ENCODE measurements at places on chromosomes 2 and 18.

GRCh38 chr2:174180165-174180724 is 68.1 kb downstream of the OLA1 start:
- no peak for DNase-seq

DNA sequence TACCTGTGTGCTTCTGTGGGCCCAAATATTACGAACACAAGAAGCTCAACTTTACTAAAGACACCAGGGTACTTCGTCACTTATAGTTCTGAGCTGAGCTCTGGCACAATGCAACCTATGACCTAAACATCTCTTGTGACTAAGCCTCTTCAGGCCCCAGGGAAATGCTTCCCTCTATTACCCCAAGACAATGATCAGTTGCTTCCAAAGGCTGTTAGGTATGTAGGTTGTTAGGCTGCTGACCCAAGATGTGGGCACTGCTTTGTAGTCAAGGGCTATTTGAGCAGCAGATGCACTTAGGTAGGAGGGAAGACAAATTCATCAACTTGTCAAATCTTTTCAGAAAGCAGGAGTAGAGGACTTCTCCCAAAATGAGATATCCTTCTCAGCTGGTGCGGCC is 640.1 kb downstream of the EPHA4 start:
- no peak for DNase-seq

DNA sequence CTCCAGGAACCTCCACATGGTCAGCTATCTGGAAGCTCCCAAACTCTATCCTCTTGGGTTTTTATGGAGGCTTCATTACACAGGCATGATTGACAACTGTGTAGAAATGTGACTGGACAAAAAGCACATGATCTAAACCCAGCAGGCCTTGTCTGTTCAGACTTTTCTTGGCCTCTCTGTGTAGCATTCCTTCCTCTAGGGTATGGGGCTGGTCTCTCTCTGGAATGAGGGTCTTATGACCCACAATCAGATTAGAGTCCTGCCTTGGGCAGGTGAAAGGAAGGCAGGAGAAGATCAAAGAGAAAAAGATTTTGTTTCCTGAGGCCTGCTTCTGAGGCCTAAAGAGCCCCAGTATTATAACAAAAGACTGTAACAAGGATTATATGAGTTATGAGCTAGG is 162.7 kb downstream of the SP3 start:
- DNase-seq, result no peak

DNA sequence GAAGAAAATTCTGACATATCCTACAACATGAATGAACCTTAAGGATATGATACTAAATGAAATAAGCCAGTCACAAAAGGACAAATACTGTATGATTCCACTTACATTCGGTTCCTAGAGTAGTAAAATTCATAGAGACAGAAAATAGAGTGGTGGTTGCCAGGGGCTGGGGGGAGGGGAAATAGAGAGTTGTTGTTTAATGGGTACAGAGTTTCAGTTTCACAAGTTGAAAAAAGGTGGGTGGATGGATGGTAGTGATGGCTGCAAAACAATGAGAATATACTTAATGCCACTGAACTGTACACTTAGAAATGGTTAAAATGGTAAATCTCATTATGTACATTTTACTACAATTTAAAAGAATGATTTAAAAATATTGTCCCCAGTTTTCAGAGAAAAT is 53.3 kb upstream of the NFU1 start:
- no peak for DNase-seq

DNA sequence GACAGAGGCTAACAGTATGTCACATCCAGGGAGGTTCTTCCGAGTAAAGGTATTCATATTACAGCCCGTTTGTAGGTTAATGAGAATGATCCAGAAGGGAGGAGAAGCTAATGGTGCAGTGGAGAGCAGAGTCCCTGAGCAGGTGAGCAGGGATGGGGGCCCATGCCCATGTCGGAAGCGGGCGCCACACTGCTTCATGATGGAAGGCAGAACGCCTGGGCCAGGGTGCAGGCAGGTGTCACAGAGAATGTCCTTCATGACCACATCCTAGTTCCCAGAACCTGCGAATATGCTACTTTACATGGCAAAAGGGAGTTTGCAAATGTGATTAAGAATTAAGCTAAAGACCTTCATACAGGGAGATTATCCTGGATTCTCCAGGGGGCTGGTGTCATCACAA is 4.0 kb downstream of the HES6 start:
- DNase-seq, result no peak
